ENCODE measurements at places on chromosomes 7 and 10.

DNA sequence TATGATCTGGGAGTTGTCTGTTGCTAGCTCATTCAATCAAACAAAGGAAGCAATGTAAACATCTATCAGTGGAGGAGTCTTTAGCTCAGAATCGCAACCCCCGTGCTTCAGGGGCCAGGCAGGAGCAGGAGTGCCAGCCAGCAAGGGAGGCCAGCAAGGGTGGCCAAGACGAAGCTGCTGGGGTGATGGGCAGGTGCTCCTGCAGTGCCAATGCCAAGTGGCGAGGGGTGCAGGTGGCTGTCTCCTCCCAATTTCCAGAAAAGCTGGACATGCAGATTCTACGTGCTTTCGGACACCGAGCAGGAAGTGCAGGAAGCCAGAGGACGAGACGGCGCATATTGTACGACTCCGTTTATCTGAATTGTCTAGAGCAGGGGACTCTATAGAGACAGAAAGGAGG is 48.1 kb upstream of the EBF3 start:
- no peak for DNase-seq

DNA sequence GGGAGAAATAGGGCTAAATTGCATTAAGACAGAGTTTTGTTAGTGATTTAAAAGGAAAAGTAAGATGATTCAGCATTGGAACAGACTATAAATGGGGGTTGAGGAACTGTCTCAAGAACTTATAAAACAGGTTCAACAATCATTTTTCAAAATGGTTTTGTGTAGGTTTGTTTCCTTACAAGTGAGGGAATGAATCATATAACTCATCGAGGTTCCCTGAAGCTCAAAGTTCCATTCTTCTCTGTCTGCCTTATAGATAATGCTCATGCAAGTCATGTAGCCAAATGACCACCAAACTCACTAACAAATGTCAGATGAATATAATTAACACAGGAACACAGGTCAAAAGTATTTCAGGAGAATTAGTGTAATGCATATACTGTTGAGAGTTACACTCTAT is 27.7 kb downstream of the ADAM22 start:
- no peak for DNase-seq

- no peak for DNase-seq
Observed at GRCh38 chr10:132616170-132616995, 78.8 kb downstream of the INPP5A start.

- no peak for DNase-seq
Observed at GRCh38 chr10:51900180-51900579, 200.8 kb upstream of the CSTF2T start.

DNA sequence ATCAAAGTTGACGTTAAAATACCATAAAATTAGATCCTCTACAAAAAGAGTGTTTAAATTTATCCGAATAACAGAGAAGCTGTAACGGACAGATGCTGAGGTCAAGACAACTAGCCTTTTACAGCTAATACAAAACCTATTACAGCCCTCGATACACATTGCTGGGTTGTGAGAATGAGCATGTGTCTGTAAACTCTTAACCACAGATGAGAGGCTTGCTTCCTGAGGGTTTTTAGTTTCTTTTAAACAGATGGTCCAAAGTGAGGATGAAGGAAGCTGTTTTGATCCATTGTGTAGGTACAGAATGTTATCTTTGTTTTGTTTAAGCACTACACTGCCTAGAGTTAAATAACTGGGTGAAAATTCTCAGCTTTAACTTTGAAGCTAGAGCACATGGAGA is 578.2 kb downstream of the PARD3 start:
- DNase-seq: no peak

DNA sequence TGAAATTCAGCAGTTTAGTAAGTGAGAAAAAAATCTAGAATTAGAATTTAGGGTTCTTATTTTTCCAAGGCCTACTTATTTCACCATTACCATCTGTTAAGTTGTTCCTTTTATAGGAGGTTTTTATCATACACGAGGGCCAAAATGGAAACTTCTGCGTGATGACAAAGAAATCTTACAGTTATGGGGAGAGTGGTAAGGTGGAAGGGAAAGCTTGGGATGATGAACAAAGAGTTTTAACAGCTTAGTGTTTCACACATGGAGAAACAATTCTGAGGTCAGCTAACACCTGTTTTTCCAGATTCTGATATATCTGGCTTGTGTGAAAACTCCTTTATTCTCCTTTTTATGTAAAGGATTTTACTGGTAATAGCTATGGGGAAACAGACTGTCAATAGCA is 49.8 kb upstream of the SEMA3C start:
- DNase-seq: no peak

DNA sequence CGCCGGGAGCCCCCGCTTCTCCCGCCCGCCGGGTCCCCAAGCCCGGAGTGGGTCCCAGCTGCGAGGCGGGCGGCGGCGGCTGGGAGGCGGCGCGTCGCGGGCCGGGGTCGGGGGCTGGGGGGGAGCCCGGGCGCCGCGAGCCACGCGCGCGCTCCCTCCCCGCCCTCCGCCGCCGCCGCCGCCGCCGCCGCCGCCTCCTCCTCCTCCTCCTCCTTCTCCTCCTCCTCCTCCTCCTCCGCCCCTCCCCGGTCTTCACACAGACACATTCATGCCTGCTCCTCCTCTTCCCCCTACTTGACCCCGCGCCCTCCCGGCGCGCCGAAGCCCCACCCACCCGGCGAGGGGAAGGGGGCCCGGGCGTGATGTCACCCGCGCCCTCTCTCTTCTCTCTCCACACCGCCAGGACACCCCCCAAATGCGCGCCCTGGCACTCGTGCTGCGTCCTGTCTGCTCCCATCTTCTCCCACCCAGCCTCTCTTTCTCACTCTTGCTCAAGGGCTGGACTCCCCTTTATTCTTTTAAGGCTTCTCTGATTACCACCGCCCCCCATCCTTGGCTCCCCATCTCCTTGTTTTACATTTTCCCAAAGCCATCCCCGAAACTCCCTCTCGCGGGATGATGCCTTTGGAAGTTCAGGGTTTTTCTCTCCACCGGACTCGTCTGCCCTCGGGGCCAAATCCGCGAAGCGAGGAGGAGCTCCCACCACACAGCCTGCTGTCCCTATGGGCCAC is 967 bp upstream of the GLI3 start:
- peak; percentile 18 for DNase-seq

DNA sequence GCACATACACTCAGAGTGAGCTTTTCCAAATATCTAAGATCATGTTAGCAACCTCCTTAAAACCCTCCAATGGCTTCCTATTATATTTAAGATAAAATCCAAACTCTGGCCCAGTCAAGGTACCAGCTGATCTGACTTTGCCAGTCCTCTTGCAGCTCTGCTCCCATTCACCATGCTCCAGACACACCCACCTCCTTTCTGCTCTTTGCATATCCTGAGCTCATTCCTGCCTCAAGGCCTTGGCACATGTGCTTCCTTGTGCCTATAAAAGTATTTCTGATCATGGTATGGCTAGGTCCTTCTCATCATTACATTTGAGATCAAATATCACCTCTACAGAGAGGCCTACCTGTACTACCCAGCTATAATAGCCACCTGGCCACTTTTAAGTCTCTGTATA is 27.5 kb downstream of the XPNPEP1 start:
- DNase-seq: no peak
